CD4-positive, alpha-beta T cell (primary cell): ENCODE measurements at places on chromosomes 5 and 9.

DNA sequence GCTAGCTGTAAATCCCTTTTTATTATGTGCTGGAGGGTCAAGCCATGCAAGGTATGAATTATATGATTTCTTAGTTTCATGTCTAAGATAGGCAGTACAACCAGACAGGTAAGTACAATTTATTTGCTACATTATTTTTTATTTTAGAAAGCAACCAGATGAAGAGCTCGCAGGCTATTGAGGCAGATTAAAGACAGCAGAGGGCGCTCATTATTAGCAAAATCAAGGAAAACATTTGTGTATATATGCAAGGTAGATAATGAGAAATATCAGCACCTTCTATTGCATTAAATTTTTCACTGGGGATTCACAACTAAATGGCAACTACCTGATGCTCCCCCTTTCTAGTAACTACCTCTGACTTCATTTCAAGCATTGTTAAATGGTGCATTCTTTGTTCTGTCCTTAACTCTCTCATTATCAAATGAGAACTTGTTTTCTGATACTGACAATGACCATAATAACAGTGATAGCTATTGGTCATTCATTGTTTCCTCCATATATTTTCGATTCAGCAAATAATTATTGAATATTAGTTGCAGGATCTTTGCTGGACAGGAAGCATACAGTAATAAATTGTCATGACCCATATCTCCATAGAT lies 8.6 kb downstream of the SCGB3A2 start:
- DNase-seq = no peak

DNA sequence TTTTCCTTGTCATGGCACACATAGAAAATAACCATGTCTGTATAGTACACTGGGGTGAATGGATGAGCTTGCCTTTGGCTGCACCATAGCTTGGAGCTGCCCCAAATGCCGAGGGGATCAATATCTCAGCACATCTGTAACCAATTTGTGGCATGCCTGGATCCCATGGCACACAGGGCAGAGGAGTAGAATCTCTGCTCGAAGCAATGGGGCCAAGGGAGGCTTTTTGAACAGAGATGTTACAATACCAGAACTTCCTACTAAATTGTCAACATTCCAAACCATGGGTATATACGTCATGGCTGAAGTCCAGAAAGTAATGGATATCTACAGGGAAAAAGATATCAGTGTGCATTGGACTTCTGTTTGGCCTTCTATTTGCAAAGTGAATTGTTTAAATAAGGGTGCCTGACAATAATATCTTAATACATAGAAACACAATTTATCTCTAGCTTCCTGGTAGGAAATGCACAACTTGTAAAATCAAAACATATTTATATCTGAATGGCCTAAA lies 39.0 kb downstream of the ESM1 start:
- DNase-seq = no peak

DNA sequence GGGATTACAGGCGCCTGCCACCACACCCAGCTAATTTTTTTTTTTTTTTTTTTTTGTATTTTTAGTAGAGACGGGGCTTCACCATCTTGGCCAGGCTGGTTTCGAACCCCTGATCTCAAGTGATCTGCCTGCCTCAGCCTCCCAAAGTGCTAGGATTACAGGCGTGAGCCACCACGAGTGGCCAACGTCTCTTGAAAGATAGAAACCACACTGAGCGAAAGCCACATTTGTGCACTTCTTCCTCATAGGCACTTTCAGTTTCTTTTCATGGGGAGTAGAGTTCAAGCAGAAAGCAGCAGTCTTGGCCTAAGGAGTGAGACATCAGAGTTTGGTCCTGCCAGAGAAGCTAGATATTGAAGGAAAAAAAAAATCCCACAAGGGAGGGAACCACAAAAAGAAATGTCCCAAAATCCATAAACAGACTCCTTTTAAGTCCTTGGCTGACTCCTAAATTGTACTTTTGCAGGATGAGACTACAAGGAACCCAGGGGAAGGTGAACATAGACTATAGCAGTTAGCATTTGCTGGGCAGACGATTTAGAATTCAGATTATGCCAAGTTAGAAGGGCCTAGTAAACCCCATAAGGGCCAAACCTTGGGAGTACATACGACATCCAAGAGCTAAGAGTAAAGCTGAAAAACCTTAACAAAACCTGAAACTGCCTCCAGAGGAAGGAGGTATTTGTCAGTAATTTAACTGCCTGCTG lies 43.9 kb upstream of the GLIPR2 start:
- peak; percentile 3 for DNase-seq

GRCh38 chr5:79301046-79301712 lies 65.2 kb downstream of the JMY start:
- no peak for DNase-seq

GRCh38 chr5:150765011-150765798 lies 6.4 kb upstream of the DCTN4 start:
- no peak for DNase-seq

- no peak for DNase-seq
These were observed 125.5 kb downstream of the STARD4 start for GRCh38 chr5:111386832-111387162.

- no peak for DNase-seq
These were observed 48.5 kb downstream of the PLGRKT start for GRCh38 chr9:5389109-5389732.

GRCh38 chr9:105059252-105059651 lies 131.3 kb upstream of the ABCA1 start:
- no peak for DNase-seq

DNA sequence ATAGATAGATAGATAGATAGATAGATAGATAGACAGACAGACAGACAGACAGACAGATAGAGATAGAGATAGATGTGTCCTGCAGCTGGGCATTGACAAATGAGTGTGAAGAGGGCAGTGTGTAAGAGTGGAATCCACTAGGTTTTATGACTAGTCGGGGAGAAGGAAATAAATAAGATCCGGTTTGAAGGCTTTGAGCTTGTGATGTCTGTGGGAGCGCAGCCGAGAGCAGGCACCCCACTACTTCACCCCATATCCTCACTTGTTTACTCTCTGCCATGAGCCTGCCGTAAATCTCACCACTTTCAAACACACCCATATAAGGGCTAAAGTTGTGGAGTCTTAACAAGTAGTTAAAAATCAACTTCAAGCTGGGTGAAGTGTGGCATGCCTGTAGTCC lies 1.4 kb upstream of the SUSD1 start:
- DNase-seq = peak; percentile 7

DNA sequence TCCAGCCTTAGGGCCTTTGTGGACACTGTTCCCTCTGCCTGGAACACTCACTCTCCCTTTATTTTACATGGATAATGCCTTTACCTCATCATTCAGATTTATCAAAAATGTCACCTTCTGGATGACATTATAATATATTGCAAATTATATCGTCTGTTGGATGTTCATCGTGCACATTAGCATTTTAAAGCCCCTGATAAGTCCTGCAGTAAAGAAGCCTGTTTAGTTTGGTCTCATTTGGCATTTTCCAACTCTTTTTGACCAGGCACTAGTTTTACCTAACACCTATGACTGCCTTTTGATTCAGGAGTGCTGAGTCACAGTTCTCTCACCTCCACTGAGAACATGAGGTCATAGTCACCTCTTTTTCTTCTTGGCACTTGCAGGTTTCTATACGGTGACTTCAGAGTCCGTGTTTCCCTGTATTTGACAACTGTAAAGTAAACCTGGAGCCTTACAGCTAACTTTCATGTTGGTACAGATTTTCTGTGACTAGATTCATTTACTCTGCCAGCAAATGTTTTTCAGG lies 57.7 kb upstream of the STC2 start:
- no peak for DNase-seq

DNA sequence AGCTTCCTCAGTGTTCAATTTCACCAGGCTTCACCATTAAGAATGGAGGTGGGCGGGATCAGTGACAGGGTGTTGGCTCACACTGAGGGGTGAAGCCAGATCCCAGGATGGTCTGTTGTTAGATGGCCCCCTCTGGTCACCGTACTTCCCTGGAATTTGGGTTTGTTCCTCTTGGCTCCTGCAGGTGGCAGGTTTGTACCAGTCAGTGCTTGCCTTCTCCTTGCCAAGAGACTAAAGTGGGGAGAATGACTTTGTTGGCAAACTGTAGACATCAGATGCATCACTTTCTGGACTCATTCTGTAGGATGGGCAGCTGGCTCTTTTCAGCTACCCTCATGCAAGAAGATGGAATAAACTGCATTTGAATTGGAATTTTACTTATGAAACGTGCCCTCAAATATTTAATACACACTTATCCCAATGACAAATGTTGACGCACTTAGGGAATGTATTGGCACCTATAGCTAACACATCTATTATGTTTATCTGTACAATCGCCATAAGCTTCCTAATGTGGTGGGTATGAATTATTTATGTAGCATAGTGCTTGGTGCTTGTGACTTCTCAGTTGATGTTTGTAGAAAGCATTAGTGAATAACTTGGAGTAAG lies 31.4 kb upstream of the ANKRD55 start:
- DNase-seq = peak; percentile 57

DNA sequence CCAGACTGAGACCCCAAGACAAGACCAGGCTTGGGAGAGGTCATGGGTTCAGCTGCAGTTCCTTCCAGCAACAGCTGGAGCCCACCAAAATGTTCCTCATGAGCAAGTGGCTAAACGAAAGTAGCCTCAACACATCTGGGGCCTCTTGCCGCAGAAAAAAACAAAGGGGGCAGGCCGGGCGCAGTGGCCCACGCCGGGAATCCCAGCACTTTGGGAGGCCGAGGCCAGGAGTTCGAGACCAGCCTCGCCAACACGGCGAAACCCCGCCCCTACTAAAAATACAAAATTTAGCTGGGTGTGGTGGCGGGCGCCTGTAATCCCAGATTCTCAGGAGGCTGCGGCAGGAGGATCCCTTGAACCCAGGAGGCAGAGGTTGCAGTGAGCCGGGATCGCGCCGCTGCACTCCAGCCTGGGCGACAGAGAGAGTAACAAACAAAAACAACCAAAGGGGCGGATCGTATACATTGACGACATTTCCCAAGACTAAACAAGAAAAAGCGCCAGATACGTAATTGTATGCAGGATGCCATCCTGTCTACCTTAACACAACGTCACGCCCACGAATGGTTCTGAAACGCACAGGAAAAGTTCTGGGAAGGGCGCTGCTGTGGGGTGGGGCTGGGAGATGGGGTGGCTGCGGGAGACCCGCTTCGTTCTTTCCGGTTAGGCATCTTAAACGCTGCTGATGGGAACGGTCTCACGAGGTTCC lies 1.7 kb downstream of the INPP5E start:
- DNase-seq = no peak

- no peak for DNase-seq
These were observed 28.7 kb downstream of the ROR2 start for GRCh38 chr9:91921371-91921770.

- no peak for DNase-seq
These were observed 2.2 kb upstream of the NPR3 start for GRCh38 chr5:32708949-32709348.

DNA sequence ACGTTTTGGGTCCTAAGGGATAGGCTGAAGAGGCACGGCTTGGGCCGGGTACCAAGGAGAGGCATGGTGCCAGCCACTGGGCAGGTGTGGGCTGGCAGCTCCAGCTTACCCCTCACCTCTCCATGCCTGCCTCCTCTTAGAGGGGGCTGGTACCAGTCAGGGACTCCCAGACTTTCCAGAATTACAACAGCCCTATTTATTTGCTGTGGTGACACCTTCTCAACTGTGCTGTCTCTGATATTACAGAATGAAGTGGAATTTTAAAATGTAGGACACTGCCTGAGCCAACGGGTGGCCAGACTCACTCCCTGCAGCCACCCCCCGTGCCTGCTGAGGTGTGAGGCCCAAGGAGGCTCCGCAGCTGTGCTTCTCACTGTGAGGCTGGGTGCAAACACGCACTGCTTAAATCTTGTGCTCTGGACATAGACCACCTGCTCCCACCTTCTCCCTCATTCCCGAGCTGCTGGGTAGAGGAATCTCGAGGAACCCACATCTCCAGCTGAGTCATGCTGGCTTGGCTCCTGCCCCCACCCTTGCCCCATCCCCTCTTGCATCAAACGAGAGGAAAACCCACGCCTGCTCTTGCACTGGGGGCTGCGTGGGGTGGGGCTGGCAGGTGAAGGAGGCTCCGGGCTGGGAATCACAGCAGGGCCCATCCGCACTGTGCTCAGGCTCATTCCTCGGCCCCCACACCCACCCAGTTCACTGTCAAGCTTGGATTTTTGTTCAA lies 47.9 kb downstream of the PRRT1B start:
- no peak for DNase-seq

DNA sequence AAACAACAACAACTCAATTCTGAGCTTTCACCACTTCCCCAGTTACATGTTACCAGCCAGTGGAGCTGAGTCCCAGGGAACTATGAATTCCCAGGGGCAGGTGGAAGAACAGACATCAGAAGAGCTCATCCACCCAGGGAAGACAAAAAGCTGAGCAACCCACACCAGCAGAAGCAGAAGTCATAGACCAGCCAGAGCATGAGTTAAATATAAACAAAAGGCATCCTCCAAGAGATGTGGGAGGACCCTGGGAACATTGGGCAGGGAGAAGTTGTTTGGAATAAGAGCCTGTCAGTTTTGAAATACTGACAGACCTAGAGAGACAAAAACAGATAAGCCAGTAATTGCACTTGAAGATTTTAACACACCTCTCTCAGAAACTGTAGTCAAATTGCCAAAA lies 102.3 kb upstream of the LMX1B start:
- DNase-seq = no peak

DNA sequence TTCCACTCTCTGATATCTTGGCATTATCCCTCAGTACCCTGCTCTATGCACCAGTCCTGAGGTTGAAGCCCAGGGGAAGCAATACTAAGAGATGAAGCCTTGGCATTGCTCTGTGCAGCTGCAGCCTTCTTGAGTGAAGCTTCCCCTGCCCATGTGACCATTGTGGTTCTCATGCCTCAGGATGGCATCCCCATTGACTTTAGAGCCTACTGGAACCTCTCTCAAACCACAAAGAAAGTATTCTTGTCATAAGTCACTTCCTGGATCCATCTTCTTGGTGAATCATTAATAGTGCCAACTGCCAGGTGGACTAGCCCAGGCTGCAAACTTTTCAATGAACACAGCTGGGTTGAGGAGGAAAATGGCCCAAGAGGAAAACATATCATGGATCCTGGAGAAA lies 283.9 kb upstream of the RFX3 start:
- no peak for DNase-seq

DNA sequence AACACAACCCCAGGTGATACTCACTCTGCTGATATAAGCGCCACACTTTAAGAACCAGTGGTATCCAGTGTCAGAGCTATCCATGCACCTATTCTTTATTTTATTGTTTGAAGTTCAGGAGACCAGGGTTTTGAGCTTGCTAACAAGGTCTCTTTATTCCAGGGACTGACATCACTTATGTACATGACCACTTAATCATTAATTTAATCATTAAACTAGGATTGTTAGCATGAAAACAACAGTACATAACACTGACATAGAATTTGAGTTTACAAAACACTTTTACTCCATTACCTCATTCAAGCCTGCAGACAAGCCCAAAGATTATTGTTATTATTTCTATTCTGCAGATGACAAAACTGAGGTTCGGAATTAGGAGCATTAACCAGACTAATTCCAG lies 151.4 kb upstream of the IQGAP2 start:
- no peak for DNase-seq

DNA sequence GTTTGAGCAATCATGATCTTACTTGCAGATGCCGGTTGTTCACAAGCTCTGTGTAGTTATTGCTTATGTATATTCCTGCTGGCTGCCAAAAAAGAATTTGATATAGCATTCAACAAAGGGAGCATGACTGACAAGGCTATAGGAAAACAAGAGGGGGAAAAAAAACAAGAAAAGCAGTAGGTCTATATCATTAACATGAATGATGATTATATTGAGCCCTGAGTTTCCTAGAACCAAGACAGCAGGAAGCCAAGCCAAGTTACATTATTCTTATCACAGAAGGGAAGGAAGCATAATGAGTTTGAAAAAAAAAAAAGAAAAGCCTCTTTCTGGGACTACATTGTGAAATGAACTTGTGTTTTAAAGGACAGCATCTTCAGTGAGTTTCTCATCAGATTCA lies 41.0 kb downstream of the TSTD2 start:
- no peak for DNase-seq
